ENCODE measurements at places on chromosomes 6 and 20.

DNA sequence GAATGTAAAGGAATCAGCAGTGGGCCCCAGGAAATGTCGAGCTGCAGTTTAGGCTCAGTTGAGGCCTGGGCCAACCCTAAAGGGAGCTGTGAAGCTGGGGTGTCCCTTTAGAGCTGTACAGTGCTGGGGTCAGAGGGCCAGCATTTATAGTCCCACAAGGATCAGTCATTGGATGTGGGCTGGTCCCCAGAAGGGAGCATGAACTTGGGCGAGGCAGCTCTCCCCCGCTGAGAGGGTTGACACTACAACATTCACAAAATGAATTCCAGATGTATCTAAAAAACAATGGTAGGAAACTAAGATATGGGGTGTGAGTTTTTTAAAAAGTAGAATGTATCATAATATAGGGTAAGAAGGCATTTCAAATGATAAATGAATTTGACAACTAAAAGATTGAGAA is 29.7 kb upstream of the TMX4 start:
- no peak for DNase-seq

DNA sequence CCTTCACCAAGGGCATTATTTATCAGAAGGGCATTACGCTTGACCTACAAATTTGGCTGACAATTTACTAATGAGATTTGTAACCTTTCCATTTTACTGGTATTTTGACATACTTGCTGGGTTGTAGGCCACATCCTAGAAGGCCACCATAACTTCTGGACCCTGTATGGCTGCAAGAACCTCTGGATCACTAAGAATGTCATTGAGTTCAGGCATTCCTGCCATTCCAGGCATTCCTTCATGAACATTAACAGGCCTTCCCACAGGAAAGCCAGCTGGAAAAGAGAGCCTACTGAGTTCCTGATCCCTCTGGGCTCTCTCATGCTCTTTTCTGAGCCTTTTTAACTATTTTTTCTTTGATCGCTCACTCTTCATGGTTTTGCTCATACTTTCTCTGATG is 28.4 kb upstream of the SLC35A1 start:
- DNase-seq = peak; percentile 5

- peak; percentile 34 for DNase-seq
Measured at GRCh38 chr6:135583256-135583761, 85.8 kb upstream of the AHI1 start.

DNA sequence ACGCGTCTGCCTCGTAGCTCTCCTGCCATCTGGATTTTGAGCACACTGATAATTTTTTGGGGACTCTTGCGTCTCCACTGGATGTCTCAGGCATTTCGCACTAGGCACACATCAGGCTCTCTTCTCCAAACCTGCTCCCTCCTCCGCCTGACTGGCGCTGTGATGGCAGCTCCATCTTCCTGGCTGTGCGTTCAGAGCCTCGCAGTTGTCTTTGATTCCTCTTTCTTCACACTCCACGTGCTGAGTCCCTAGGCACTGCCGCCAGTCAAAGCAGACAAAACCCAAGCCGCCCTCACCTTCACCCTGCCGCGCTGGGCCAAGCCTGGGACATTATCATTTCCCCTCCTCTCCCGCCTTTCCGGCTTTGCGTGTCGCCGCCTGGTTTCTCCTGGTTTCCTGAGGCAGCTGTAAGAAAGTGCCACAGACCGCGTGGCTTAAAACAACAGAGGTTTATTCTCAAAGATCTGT is 778 bp downstream of the PSMG4 start:
- peak; percentile 31 for DNase-seq

GRCh38 chr20:53847139-53847836 is 223.1 kb downstream of the BCAS1 start:
- no peak for DNase-seq

DNA sequence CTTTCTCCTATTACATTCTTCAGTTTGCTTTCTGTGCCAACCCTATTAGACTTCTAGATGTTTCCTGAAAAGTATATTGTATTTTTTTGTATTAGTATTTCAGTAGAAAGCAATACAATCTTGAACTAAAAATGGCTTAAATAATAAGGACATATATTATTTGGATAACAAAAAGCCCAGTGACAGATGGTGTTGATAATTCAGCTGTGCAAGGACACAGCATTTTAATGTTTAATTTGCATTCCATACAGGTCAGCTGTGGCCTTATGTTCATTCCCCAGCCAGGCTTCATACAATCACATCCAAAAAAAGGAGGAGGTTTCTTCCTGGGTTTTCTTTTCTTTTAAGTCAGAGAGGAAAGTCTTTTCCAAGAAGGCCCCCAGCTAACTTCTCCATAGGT is 236.9 kb downstream of the CD109 start:
- no peak for DNase-seq

DNA sequence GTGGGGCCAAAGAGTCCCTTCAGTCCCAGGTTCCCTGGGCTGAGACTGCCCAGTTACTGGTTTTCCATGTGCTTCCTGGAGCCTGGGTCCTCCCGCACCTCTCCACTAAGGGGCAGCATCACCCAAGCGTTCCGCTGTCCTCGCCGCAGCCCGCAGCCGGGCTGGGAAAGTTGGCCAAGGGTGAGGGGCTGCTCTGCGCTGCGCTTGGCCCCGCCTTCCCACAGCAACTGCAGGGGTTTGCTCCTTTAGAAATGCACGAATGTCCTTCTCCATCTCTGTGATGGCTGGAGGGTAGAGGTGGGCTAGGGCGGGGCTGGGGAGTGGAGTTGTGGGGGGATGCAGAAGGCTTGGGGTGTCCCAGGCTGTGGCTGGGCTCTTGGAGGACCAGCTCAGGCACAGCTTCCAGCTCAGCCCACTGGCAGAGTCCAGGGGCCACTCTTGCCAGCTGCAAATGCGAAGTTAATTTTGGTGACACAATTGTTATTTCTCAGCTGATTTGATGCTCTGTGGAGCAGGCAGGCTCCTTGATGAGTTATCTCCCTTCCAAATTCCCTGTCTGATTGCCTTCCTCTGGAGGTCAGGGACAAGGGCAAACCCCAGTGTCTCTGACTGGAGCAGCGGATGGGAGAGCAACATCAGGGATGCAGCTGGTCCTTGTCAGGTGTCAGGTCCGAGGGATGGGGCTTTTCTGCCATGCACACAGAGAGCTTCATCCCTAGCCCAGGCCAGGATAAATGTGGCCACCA is 63.2 kb downstream of the NOL4L start:
- DNase-seq = peak; percentile 72

DNA sequence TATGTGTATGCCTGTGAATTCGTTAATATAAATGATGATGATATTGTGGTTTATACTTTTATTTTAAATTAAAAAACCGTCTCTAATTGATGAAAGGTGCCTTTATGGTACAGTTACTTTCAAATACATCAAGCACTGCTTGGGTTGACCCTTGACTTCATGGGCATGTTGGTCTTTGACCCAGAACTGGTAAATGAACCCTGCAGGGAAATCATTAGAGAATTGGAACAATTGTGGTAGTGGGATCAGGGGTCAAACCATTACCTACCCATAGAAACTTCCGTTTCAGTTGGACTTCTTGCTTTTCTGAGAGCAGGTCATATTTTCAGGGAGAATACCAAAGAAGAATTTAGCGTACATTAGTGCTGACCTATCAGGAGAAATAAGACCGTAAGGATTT is 258.0 kb downstream of the TMEM242 start:
- DNase-seq = no peak

DNA sequence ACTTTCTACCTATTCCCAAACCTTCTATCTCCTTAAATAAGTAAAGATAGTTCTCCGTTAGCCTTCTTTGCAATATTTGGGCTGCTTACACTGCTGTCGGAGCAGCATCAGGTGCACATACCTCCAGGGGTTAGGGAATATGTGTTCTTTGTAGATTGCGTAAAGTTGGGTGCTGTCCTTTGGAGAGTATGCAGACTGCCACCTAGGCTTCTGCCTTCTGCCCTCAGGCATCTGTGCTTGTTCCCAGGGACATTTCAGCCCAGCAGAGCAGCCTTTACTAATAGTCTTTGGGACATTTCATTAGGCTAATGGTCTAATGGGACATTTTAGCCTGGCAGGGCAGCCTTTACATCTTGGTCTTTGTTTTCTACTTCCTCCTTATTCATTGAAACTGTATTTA is 260.6 kb downstream of the TPBG start:
- no peak for DNase-seq

GRCh38 chr6:20946022-20946421 is 411.8 kb downstream of the CDKAL1 start:
- DNase-seq = peak; percentile 38

GRCh38 chr20:1952737-1953530 is 40.9 kb downstream of the PDYN start:
- no peak for DNase-seq

GRCh38 chr20:24913076-24913628 is 35.9 kb upstream of the CST7 start:
- no peak for DNase-seq

DNA sequence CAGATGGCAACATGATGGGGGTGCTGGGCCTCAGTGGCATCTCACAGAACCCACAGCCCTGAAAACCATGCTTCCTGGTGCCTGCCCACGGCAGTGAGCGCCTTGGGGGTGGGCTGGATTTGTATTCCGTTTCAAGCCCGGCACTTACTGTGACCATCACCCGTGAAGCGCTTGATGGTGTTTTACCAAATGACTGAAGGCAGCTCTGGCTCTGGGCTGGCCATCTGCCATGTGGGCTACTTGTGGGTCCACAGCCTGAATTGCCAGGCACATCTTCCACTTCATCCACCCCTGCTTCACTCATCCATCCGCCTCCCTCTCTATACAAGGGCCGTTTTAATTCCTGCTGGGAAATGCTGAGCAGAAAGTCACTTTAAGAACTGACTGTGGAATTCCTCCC is 250.9 kb upstream of the GMDS start:
- DNase-seq = no peak

- DNase-seq = no peak
Measured at GRCh38 chr6:151773382-151773781, 34.1 kb upstream of the ESR1 start.

DNA sequence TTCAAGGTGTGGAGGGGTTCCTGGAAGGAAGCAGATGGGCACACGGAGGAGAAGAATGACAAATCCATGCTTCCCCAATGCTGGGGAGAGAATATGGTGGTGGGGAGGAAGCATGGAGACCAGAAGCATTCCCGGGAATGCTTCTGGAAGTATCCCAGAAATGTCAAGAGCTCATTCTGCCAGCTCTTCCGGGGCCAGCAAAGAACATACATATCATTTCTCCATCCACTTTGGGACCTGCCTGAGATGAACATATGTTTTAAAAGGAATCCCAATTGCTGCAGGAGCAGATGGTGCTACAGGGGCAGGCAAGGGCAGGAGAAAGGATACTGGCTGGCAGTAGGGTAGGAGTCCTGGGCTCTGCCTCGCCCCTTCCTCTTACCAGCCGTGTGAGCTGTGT is 37.9 kb upstream of the CCDC167 start:
- DNase-seq = no peak

DNA sequence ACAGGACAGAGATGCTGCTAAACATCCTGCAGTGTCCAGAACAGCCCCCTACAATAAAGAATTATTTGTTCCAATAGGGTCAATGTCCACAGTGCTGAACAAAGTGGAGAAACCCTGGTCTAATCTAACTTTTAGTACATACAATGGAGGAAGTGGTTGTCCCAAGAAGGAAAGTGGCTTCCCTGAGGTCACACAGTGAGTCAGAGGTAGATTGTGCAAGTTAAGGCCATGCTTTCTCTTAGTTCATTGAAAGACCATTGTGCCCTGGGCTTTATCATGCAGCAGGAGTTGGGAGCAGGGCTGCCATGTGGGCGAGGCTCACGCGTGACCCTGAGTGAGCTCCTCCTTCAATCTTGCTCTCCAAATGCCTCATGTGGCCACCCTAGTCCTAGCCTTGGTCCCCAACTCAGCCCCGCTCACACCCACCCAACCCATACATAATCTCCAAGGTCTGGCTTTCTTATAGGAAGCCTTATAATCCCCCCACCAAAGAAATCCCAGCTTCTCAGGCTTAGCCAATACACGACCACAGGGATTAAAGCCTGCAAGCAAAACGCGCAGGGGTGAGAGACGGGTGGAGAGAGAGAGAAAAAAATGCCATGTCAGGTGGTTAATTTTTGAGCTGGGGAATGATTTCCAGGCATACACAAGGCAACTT is 19.9 kb downstream of the SLC13A3 start:
- DNase-seq = no peak

GRCh38 chr20:53890443-53891305 is 179.7 kb downstream of the BCAS1 start:
- no peak for DNase-seq

DNA sequence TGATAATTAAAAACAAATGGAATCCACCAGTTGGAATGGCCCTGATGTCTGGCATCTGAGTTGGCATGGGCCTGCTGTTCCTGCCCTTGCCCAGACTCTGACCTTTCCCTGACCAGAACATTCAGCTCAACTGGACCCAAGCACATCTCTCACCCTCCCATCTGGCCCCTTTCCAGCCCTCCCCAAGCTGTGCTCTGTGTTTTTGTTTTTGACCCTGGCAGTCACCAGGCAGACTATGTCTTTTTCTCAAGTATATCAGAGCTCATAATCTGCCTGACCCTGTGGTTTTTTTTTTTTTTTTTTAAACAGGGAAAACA is 117.6 kb downstream of the TRDN start:
- no peak for DNase-seq

DNA sequence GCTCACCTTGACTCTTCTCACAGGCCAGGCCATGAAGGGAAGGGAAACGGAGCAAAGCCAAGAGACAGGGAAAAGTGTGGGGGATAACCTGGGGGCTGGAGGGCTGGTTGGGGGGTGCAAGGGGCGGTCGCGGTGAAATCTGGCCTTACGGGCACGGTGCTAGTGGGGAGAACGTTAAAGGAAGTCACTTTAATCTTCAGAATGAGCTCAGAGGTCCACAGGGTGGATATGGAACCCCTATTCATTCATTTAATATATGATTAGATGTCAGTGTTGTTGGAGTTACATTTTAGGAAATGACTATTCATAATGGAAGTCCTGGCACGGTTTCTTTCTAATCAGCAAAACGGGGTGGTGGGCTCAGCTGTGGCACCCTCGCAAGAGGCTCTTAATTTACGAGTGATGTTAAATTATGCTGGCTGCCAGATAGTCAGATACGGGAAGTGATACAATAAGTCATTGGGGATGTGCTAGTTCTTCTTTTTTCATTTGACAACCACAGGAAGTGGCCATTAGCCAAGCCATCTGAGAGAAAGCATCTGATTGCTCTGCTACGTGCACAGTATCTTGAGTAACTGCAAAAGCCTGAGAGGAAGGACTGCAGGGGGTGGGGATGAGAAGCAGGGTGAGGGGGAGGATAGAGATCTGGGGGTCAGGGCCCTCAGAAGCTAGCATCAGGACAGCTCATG is 253.0 kb downstream of the QKI start:
- DNase-seq = peak; percentile 62

- DNase-seq = no peak
Measured at GRCh38 chr6:112437058-112437457, 89.9 kb downstream of the RFPL4B start.

GRCh38 chr6:38634518-38634917 is 5.2 kb downstream of the BTBD9 start:
- DNase-seq = peak; percentile 9
